OCI-LY7 (cell line): ENCODE measurements at places on chromosomes 1 and 21.

GRCh38 chr1:44040846-44041245 lies 9.6 kb upstream of the SLC6A9 start:
- no peak for DNase-seq

DNA sequence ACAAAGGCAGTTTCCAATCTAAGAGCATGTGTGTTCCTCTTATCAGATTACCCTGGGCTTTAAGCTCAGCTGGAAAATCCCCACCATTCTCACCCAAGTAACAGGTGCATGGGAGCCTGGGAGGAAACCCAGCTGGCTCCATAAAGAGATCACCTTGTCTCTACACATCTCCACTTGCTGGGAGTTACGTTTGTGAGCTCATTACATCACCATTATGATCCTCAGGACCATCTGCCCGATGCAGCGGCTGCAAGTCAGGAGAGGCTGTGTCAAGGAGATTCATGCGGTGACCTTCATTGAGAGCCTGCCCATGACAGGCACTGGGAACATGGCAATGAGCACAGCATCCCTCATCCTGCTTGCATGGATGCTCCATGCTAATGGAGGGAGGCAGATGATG lies 618.0 kb downstream of the NPHP4 start:
- no peak for DNase-seq

DNA sequence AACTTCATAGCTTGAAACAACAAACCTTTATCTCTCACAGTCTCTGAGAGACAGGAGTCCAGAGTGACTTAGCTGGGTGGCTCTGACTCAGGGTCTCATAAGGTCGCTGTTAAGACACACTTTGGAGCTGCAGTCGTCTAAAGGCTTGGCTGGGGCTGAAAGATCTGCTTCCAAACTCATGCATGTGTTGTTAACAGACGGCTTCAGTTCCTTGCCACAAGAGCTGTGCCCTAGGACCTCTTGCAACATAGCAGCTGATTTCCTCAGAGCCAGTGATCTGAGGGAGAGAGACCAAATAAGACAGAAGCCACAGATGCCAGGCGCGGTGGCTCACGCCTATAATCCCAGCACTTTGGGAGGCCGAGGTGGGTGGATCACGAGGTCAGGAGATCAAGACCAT lies 176.8 kb downstream of the DISC1 start:
- DNase-seq: no peak

GRCh38 chr1:156523801-156524480 lies 23.4 kb upstream of the MEF2D start:
- no peak for DNase-seq

DNA sequence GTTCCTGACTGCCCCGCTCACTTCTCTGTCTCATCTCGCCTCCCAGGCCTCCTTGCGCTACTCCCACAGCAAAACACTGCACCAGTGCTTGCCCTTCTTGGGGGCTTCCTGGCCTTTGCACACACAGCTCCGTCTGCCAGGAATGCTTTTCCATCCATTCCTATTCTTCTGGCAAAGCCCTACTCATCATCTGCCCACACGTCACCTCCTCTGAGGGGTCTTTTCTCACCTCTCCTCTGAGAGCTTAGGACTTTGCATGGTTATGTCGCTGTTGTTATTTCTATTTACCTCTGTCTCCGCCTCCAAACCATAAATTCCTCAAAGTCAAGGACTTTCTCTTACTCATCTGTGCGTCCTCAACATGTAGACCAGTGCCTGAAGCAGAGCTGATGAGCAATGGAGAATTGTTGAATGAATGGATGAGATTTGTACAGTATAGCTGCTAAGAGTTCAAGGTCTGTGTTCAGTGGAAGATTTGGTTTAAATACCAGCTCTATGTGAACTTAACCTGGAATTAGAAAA lies 26.4 kb upstream of the BTG2 start:
- DNase-seq: peak; percentile 4
